Stimulated activated CD4-positive, alpha-beta T cell treated with anti-CD3 and anti-CD28 coated beads, Interleukin-4, amount 100 ng/mL, for 24 hours (primary cell): ENCODE measurements at places on chromosomes 16 and 17.
A peak's percentile ranks its signal among the peaks of the same experiment; 100 is the strongest.

- DNase-seq, result no peak
Measured at GRCh38 chr16:70522216-70523075, 908 bp downstream of the COG4 start.

DNA sequence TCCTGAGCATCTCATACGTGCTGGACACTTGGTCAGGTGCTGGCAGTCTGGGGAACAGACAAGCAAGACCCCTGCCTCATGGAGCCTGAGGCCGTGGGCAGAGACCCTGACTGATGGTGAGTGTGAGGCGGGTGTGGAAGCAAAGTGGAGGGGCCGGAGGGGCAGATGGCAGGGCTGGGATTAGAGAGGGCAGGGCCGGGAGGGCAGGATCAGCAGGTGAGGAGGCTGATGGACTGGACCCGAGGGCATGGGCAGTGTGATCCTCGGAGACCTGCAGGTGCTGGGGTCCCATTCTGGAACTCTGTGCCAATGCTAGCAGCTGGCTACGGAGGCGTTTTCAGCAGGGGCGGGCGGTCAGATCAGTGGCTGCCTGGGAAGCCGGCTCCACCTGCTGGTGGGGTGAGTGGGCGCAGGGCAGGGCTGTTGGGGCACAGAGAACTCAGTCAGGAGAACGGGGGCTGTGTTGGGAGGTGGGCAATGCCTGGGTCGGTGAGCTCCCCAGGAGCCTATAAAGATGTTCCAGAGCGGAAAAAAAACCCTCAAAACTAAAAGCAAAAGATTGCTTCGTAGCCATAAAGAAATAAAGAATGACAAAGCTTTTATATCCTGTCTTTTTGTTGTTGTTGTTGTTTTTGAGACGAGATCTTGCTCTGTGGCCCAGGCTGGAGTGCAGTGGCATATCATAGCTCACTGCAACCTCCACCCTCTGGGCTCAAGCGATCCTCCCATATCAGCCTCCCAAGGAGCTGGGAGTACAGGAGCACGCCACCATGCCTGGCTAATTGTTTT, 8.9 kb upstream of the C16orf74 start:
- DNase-seq, result no peak

- no peak for DNase-seq
Measured at GRCh38 chr16:68388124-68388523, 60.2 kb downstream of the SMPD3 start.

GRCh38 chr17:40522250-40522960, 21.0 kb upstream of the TNS4 start:
- DNase-seq, result no peak

DNA sequence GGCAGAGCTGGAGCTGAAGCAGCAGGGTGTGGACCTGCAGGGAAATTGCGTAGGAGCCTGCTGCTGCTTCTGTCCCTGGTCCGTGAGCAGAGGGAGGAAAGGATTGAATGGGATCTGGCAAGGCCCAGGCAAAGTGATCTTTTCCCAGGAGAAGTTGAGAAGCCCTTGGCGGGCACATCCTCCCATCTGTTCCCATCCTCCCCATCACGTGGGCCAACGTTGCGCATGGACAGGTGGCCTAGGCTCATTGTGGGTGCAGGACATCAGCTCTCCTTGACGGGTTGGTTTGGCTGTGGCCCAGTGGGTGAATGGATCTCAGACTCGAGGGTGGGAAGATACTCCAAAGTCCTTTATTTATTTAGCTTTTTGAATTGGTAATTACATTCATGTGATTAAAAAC, 29.4 kb upstream of the POLR3E start:
- no peak for DNase-seq

GRCh38 chr17:27741971-27742575, 58.3 kb downstream of the NOS2 start:
- DNase-seq, result no peak

DNA sequence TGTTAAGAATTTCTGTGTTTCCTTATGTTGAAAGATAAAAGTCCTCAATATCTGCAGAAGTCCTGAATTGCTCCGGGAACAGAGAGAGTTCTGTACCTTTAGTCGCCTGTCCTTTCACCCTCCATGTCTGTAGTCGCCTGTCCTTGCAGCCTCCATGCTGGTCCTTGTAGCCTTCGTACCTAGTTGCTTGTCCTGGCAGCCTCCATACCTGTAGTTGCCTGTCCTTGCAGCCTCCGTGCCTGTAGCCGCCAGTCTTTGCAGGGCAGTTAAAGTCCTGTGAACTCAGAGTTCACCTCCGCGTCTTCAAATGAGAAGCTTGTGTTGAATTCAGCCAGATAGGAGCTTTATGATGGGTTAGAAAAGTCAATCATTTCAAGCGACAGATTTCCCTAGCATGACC, 19.5 kb upstream of the ITGAX start:
- no peak for DNase-seq

DNA sequence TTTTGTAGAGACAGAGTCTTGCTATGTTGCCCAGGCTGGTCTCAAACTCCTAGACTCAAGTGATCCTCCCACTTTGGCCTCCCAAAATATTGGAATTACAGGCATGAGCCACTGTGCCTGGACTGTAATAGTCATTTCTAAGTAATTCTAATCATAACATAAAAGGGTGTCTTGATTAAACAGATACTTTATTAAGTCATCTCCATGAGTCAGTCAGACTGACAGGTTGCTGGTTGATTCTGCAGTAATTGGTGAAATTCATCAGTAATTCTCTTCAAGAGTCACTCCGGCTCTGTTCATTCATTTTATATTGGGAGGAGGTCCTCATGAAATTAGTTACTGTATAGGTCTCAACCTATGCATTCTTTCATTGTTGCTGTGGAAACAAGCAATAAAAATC, 85.6 kb downstream of the SPECC1 start:
- no peak for DNase-seq

- peak; percentile 67 for DNase-seq
Measured at GRCh38 chr17:39800540-39800939, 62.8 kb downstream of the GRB7 start.

GRCh38 chr16:67025210-67025550, 3.8 kb upstream of the CBFB start:
- DNase-seq, result no peak

DNA sequence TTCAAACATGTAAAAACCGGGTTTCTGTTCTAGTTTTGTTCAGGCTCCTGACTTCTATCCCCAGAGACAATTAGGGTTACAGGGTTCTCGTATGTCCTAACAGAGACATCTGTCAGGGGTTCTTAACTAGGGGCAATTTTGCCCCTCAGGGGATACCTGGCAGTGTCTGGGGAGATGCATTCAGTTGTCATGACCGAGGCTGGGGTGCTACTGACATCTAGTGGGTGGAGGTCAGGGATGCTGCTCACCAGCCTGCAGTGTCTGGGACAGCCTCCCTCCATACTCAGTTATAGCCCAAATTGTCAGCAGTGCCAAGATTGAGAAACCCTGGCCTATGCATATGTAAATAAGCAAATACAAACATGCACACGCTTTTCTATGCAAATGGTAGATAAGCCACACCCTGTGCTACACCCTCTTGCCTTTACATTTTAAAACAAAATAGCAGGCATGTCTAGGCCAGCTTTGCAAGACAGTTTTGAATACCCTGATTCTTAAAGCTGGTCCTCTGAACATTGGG, 37.4 kb downstream of the CLEC16A start:
- peak; percentile 50 for DNase-seq

DNA sequence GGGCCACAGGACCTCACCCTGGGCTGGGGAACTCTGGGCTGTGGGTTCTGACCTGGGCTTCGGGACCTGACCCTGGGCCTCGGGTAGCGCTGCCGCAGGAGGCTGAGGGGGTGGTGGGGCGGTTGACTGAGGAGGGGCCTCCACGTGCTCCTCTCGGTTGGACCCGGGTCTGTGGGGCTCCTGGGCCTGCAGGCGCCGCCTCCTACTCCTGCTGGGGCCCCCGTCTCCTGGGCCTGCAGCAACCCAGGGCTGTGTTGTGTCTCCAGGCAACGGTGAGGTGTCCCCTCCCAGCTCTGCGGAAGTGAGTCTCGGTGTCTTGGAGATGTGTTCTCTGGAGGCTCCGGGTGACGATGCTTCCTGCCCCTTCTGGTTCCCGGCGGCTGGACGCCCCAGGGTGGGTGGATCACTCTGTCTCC, 41.5 kb upstream of the GNG13 start:
- DNase-seq, result no peak

DNA sequence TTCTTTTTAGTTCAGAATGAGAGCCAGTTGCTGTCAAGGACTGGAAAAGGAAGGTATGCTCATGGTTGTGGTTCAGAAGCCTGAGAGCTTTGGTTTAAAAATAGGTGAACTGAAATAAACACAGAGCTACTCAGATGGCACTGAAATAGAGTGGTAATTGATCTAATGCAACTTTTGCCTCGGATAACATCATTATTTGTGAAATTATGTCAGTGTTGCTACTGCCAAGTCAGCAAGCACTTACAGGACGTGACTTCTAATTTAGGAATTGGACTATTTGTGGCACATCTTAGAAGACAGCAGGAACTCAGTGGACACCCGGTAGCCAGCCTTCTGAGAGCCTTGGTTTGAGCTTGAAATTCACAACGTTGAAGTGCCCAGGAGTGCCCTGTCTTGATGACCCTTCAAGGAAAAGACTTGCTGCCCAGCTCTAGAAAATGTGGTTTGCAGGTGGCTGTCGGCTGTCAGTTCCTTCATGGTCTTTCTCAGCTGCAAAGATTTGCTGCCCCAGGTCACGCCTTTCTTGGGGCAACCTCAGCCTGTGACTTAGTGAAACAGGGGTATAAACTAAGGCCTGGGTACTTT, 42.0 kb upstream of the XYLT1 start:
- DNase-seq, result no peak

DNA sequence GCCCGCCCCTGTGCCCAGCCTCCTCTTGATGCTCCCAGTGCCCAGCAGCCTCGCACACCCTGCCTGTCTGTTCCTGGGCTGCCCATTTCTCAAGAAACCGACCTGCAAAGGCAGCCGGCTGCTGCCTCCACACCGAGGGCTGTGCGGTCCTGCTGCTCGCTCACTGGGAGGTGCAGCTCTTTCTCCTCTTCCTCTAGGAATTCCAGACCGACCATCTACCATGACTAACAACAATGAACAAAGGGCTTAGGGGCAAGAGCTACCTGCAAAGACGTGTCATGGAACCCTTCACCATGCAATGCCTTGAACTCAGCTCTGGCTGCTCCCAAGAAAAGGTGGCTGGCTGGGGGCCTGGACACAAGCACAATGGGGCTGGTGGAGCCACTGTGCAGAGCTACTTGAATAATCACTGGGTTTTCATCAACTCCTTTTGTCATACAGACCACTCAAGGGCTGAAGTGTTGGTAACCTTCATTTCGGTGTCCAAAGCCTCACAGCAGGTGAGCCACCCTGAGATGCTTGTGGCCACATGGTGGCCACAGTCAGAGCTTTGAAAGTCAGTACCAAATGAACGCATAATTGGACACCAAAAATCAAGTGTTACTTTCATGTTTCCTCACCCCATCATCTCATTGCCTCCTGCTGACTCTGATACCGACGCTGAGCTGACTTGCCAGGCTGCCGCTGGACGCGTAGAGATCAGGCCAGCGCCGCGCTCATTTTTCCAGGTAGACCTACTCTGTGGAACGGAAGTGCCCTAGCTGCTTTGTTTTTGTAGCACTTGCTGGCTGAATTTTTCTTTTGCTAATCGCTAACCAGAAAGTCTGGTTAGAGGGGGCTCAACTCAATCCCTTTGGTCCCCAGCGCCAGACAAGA, 19.8 kb downstream of the CYB561 start:
- DNase-seq, result no peak

DNA sequence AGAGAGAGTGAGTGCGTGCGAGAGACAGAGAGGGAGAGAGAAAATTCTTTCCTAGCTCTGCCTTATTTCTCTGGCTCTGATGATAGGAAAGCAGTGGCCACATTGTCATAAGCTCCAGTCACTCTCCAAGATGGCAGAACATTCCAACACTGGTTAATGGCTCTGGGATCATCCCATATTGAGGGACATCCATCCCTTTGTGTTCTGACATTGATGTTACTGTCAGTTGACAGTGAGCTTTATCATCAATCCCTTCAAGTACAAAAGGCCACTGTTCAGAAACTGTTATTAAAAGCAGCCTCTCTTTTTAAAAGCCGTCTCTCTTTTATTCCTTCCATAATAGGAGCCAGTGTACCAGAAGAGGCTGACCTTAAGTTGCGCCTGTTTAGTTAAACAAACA, 1084.9 kb upstream of the RBFOX1 start:
- no peak for DNase-seq

GRCh38 chr17:20922128-20922670, 120.6 kb downstream of the USP22 start:
- DNase-seq, result no peak

GRCh38 chr17:73719588-73720071, 75.4 kb upstream of the SDK2 start:
- no peak for DNase-seq

GRCh38 chr17:72602517-72603419, 481.9 kb downstream of the SOX9 start:
- no peak for DNase-seq

DNA sequence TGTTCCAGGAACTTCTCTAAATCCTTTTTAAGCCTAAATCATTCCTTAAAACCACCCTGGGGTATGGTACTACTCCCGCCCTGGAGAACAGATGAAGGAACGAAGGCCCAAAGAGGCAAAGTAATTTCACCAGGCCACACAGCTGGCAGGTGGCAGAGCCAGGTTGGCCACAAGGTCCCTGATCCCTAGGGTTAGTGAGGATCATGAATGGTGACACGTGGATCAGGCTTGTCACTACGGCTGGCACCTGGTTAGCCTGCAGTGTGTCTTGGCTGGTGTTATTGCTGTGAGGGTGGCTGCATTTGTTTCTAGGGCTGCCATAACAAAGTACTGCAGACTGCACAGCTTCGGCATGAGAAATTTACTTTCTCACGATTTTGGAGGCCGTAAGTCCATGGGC, 26.0 kb upstream of the ZNF423 start:
- no peak for DNase-seq

DNA sequence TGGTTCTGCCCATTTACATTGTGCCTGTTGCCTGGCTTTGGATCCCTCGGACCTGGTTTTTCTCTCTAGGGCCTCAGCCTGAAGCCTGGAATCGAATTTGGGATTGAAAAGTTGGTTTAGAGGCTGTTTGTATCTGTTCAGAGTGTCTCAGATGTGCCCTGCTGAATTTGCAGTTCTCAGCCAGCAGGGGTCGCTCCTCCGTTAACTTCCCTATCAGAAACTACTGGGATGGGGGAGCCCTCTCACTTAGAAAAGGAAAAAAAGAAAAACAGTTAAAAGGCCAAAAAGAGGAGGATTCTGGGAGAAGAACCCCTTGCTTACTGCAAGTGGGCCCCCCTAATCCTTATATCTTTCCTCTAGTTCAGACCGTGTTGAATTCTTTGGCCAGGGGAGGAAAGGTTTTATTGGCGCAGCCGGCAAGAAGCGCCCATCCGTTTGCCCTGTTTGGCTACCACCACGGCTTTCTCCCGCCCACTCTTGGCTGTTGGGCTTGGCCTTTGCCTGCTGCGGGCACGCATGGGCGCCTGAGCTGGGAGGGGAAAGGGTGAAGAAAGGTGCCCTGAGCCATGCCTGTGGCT, 8.7 kb downstream of the FZD2 start:
- DNase-seq, result no peak

DNA sequence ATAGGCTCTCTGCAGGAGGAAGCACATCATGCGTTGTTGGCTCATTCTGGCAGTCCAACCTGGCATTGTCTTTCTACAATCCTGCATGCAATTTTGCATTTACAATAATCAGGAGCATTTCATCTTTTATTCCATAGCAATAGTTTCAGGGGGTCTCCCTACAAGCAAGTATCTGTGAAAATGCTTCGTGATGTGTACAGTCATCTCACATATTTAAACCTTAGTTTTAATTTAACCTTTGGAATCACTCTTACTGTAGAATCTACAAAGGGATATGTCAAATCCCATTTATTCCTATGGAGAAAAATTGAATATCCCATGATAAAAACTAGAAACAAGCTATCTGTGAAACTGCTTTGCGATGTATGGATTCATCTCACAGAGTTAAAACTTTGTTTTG, 112.0 kb upstream of the WSB1 start:
- no peak for DNase-seq
